ENCODE measurements at places on chromosomes 11 and 22. TPM values are rescaled to one million over a fixed set of nuclear protein-coding genes. Genes with fewer than 3 reads are reported as not detected.
A peak's percentile ranks its signal among the peaks of the same experiment; 100 is the strongest.

Gene EFEMP2
- total RNA-seq = 37.6 TPM

DNA sequence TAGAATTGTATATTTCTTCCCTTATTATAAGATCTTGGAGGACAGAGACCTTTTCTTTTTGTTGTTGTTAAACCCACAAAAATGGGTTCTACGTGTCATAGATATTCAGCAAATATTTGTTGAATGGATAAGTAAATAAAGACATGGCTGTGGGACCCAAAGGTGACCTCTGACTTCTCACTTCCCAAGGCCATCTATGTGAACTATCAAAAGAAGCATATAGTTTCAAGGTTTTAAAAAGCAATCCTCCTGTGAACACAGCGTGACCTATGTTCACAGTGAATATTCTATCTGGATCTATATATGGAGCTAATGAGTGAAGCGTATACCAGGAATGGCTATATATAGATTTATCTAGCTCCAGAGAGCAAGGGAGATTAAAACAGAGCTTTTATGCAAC lies 312.8 kb upstream of the C11orf87 start:
- H3K36me3 ChIP-seq = no peaks in the 10 kb centered on the region
- no peak for DNase-seq
- peaks cover 17% of the 10 kb centered on the region for H3K4me1 ChIP-seq
- no peak overlapping the region for H3K4me3 ChIP-seq
- H3K27ac ChIP-seq = no peak overlapping the region

- H3K36me3 ChIP-seq = no peaks in the 10 kb centered on the region
- H3K27ac ChIP-seq = no peak overlapping the region
- no peaks in the 10 kb centered on the region for H3K27me3 ChIP-seq
- DNase-seq = no peak
Measured at GRCh38 chr11:57436031-57436430, 9.1 kb upstream of the SLC43A3 start.

- H3K36me3 ChIP-seq = no peaks in the 10 kb centered on the region
- H3K4me3 ChIP-seq = no peak overlapping the region
- peaks cover 2% of the 10 kb centered on the region for H3K27me3 ChIP-seq
- H3K27ac ChIP-seq = no peak overlapping the region
- peak; percentile 62 for DNase-seq
Measured at GRCh38 chr11:133134314-133135173, 397.8 kb downstream of the OPCML start.

GRCh38 chr11:102781676-102782075 lies 1.2 kb upstream of the MMP10 start:
- no peaks in the 10 kb centered on the region for H3K36me3 ChIP-seq
- peaks cover 18% of the 10 kb centered on the region for H3K4me1 ChIP-seq
- no peak for DNase-seq
